Pulmonary artery endothelial cell (primary cell): ENCODE measurements at places on chromosomes 6 and 20.

GRCh38 chr6:1485678-1486077 lies 96.3 kb downstream of the FOXF2 start:
- no peak for DNase-seq

DNA sequence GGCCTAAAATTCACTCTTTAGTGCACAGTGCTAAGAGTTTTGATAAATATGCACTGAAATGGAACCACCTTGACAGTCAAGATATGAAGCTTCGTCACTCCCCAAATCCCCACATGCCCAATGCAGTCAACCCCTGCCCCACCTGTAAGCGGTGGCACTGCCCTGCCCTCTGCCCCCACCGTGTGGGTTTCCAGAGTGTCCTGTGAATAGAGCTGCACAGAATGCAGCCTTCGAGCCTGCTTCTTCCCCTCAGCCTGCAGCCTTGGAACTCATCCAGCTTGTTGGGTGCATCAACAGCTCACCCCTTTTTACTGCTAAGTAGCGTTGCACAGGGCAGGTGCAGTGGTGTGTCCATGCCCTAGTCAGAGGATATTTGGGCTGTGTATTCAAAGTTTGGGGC lies 216.3 kb downstream of the SYNDIG1 start:
- DNase-seq = no peak

- DNase-seq = no peak
Observed at GRCh38 chr6:34970957-34971356, 81.9 kb downstream of the ANKS1A start.

DNA sequence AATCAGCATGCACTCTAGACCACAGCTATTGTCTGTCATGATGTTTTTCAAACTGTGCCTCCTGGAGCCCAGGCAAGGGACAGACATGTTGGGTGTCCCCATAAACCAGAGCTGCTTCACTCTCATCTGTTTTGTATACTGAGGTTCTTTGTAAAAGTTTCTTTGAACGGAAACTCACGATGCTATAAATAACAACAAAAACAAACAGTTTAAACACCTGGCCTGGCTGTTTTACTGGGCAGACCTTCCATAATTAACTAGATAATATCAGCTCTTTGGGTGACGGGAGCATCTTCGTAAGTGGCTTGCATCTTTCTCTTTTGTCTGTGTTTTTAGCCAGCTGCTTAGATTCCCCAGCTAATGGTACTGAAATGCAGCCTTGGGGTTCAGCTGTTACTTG lies 190.3 kb downstream of the ZDHHC14 start:
- DNase-seq = no peak

GRCh38 chr6:156068881-156069280 lies 613.2 kb upstream of the NOX3 start:
- no peak for DNase-seq

GRCh38 chr20:59378396-59378795 lies 78.0 kb downstream of the EDN3 start:
- DNase-seq = no peak

- DNase-seq = no peak
Observed at GRCh38 chr20:4036351-4036750, 21.0 kb upstream of the RNF24 start.

GRCh38 chr6:107655245-107655644 lies 165.3 kb downstream of the SOBP start:
- no peak for DNase-seq

DNA sequence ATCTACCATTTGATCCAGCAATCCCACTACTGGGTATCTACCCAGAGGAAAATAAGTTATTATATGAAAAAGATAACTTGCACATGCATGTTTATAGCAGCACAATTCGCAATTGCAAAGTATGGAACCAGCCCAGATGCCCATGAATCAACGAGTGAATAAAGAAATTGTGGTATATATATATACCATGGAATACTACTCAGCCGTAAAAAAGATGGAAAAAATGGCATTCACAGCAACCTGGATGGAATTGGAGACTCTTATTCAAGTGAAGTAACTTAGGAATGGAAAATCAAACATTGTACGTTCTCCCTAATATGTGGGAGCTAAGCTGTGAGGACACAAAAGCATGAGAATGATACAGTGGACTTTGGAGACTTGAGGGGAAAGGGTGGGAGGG lies 100.0 kb upstream of the ADGRF4 start:
- DNase-seq = no peak

- no peak for DNase-seq
Observed at GRCh38 chr6:125766641-125767040, 17.2 kb downstream of the HEY2 start.

DNA sequence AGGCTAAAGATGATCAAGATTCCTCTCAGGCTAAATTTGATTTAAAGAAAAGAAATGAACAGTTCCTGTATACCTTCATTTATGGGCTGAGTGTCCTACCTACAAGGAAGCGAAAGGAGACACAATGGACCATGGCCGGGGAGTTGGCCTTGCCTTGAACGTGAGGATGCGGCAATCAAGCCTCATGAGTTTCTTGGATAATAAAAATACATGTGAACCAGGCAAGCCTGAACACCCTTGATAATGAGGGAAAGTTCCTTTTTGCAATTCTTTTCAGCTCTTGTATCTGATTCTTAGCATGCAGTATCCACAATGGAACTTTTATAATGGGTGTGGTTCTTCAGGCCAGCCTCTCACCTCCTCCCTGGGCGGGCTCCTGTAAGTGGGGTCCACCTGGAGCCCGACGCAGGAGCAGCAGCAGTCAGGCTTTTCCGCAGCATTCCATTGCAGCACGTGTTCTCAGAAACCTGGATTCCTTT lies 83.8 kb downstream of the RNASET2 start:
- DNase-seq = no peak

- DNase-seq = peak; percentile 7
Observed at GRCh38 chr6:39088331-39088730, 26.7 kb downstream of the SAYSD1 start.

GRCh38 chr6:142400495-142400894 lies 98.7 kb downstream of the ADGRG6 start:
- peak; percentile 84 for DNase-seq

GRCh38 chr20:760751-761417 lies 7.4 kb downstream of the SLC52A3 start:
- DNase-seq = no peak

GRCh38 chr6:146914489-146915483 lies 289.4 kb upstream of the STXBP5 start:
- DNase-seq = peak; percentile 86

DNA sequence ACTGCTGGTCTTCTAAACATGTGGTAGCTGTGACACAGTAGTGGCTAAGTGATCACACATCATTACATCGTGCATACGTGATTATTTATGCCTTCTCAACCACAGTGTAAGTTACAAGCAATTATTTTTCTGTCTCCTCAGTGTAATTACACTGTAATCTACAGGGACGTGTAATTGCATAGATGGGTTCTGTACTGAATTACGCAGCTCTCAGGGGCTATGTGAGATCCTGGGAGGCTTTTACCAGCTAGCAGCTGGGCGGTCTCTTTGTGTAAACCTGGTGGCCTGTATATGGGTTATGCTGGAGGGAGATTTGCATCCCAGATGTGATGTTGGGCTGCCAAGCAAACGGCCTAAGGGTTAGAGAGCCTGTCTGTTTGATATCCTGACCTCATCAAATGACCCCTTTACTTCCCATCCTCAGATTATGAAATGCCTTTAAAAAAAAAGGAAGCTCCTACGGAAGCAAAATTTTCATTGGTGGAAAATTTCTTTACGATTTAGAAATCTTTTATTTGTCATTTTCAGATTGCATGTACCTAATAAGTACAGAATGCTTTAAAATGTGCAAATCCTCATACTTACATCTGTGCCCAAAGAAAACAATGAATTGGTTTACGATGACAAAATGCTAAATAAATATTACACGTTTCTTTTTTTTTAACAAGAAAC lies 402.8 kb upstream of the JAG1 start:
- no peak for DNase-seq

DNA sequence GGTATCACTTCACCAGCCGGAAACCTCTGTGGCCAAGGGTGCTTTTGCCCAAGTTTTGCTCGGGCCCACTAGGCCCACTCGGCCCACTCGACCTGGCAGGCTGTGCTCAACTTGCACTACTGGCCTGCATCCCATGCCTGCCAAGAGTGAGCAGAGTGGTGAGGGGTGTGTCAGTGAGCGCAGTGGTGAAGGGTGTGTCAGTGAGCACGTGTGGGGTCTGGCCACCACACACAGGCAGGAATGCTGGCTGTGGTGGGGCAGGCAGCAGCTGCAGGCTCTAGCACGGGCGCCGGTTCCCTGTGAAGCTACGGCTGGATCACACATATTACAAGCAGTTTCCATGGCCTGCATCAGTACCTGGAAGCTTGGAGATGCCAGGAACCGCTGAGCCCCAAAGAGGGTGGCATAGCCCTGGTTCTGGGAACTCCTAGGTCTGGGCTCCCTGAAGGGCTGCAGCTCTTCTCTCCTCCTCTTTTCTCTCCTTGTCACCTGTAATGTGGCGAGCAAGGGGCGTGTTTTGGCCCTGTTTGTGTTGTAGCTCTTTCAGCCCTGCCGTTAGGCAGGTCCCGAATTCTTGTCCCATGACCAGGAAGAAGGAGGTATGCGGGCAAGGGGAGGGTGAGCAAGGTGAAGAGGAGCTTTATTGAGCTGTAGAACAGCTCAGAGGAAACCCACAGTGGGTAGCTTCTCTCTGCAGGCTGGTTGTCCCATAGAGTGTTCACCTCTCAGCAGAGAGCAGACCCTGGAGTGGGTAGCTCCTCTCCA lies 51.0 kb upstream of the CLDN20 start:
- no peak for DNase-seq

- DNase-seq = no peak
Observed at GRCh38 chr6:13874191-13874549, 50.6 kb upstream of the RNF182 start.

- DNase-seq = no peak
Observed at GRCh38 chr6:39733704-39734103, 8.5 kb upstream of the KIF6 start.

DNA sequence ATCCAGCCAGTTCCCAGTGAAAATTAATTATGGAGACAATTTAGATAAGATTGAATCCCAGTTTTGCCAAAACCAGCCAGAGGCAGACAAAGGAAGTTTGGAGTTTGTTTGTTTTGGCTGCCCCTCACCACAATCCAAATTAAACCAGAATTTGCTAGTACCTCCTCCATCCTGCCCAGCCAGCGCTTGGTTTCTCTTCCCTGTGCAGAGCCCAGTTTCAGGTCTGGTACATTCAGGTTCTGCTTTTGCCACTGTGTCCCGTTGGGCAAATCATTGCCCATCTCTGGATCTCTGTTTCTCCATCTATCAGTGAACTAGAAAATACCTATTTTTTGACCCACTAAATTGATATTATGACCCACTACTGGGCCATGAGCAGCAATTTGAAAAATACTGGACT lies 26.4 kb downstream of the FOXP4 start:
- DNase-seq = no peak

- DNase-seq = no peak
Observed at GRCh38 chr20:15900443-15900842, 672.8 kb downstream of the KIF16B start.

- no peak for DNase-seq
Observed at GRCh38 chr6:168221497-168222079, 98.0 kb downstream of the DACT2 start.

GRCh38 chr20:48789185-48789668 lies 38.6 kb downstream of the PREX1 start:
- no peak for DNase-seq

DNA sequence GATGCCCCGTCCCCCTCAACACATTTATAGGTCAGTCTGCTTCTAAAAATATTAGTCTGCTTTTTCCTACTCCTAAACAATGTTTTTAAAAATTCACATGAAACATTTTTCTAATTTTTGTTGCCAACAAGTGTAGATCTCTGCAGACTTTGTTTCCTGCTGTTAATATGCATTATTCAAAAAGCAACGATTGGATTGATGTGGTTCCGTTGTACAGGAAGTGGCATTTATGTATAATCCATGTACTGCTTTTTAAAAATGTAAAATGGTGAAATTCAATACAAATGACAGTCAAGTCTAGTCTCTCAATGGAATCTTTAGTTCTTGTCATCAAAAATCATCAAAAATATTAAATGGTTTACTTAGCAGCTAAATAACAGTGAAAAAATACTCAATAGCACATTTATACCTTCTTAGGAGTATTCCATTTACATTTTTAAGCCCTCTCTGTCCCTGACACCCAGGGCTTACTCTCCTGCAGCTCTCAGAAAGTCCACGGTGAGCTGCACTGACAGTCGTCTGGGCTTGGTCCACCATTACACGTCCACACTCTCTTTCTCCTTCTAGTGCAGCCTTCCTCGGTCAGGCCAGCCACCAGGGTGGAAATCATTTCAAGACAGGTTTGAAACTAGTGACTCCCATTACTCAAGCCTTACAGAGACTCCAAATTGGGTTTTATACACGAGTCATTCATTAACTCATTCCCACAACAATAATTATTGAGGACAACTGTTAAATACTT lies 211.5 kb downstream of the TMEM200A start:
- no peak for DNase-seq

GRCh38 chr6:122996794-122997505 lies 915 bp downstream of the CLVS2 start:
- DNase-seq = no peak

- no peak for DNase-seq
Observed at GRCh38 chr6:14239097-14239496, 121.5 kb downstream of the CD83 start.

GRCh38 chr6:88492241-88492640 lies 326.1 kb upstream of the CNR1 start:
- no peak for DNase-seq

GRCh38 chr20:21104466-21104761 lies 1.7 kb downstream of the LINC00237 start:
- no peak for DNase-seq

- DNase-seq = no peak
Observed at GRCh38 chr20:57480444-57481160, 44.3 kb downstream of the CTCFL start.

GRCh38 chr6:26088344-26088743 lies 1.1 kb downstream of the HFE start:
- DNase-seq = no peak

DNA sequence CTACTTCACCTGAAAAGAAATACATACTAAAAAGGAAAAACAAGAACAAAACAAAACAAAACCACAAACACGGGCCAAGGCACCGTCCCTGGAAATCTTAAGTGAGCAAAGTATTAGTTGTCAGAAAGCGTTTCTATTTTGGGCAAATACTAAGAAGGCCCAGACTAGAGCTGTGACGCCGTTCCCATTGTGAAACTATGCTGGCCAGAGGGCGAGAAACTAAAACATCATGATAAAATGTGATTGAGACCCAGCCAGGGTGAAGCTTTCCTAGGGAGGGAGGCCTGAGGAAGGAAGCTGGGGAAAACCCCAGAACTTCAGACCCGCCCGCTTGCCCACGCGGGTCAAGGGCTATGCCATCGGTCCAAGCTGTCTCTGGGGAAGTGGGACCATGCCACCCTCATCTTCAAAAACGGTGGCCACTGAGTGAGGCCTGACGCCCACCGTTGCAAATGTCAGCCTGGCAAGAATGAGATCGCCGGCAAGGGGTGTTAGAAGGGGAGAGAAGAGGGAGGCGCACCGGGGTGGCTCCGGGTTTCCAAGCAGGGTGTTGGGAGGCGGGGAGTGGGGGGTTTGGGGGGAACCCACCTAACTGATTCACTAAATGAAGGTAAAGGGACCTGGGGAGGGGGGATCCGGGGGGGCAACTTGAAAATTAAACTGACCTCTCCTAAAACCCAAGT lies 1950.9 kb upstream of the DEFB115 start:
- DNase-seq = no peak
